Forelimb muscle (tissue), 1 donor: ENCODE measurements at places on chromosomes 4 and X. TPM values are rescaled to one million over a fixed set of nuclear protein-coding genes. Genes with fewer than 3 reads are reported as not detected.

RTL9 gene
- polyA plus RNA-seq = 1.8 TPM

GPR34 gene
- 5.7 TPM for polyA plus RNA-seq

DNA sequence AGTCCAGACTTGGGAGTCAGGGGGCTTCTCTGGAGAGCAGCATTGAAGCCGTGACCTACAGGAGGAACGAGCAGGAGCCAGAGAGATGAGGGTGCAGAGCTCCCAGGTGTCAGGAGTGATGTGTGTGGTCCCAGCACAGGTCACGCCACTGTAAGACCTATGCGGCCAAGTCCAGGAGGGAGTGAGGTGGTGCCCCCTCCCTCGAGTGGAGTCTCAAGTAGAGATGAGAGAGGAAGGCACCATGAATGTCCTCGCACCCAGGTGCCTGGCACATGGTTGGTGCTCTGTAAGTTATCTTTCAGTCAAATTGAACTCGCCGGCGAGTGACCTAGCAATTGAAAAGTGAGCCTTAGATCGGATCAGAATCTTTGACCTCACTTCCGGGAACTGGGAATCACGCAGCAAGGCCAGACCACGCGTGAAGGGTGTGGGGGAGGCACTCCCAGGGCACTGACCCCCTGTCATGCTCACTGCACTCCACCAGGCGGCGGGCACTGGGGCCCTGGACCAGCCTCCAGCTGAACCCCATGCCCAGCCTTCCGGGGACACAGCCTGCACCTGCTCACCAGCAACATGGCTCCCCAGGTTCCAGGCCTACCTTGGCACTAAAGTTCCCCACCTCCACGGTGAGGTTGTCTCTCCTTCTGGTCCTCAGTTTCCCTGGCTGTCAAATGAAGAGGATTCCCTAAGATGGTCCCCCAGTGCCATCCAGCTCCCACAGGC lies 127.4 kb downstream of the HMX1 start:
- no peak for DNase-seq

- DNase-seq = no peak
Measured at GRCh38 chrX:31656013-31656412, 584.2 kb upstream of the FTHL17 start.
